ENCODE measurements at places on chromosomes 11 and 22. TPM values are rescaled to one million over a fixed set of nuclear protein-coding genes. Genes with fewer than 3 reads are reported as not detected.

Gene MLC1
- total RNA-seq: 0.06 TPM

Gene TOM1
- 16.0 TPM for total RNA-seq

Gene SHANK2
- 10.5 TPM for total RNA-seq

Gene CCDC87
- 0.89 TPM for total RNA-seq

Gene LRP5
- total RNA-seq: 62.0 TPM

Gene RHOD
- total RNA-seq: 47.7 TPM

Gene TPBGL
- total RNA-seq: 0.35 TPM

Gene WNT11
- total RNA-seq: 1.3 TPM

Gene IL18
- total RNA-seq: 83.8 TPM

Gene GPR152
- not detected for total RNA-seq

Gene FXYD6
- total RNA-seq: 0.16 TPM

Gene FAM181B
- 0.05 TPM for total RNA-seq

Gene CRYAB
- total RNA-seq: 4.6 TPM

Gene CRYBA4
- total RNA-seq: not detected

Gene GRIK4
- total RNA-seq: not detected

Gene MICAL3
- 30.5 TPM for total RNA-seq

Gene KRTAP5-8
- not detected for total RNA-seq

Gene CYB5R2
- total RNA-seq: 5.2 TPM

Gene SOX10
- total RNA-seq: not detected

Gene BCL2L13
- 34.3 TPM for total RNA-seq

Gene RIMBP3C
- total RNA-seq: 0.26 TPM

Gene MAP6
- total RNA-seq: 1.7 TPM

Gene VPREB1
- not detected for total RNA-seq

All from A549 treated with CpdA at 1 μM for 4 hours (cell line).